SW 1271 (cell line): ENCODE measurements at places on chromosomes 2 and 18.

GRCh38 chr2:48203668-48204067, 297.4 kb upstream of the FBXO11 start:
- no peak for DNase-seq

GRCh38 chr2:223846515-223846914, 9.1 kb upstream of the AP1S3 start:
- no peak for DNase-seq

GRCh38 chr2:3461801-3462492, 57.4 kb downstream of the ADI1 start:
- DNase-seq = no peak

- DNase-seq = no peak
Observed at GRCh38 chr2:54233832-54234649, 22.0 kb downstream of the TSPYL6 start.

GRCh38 chr18:8276406-8276805, 332.8 kb upstream of the RAB12 start:
- no peak for DNase-seq

GRCh38 chr2:86226636-86227520, 27.6 kb downstream of the MRPL35 start:
- no peak for DNase-seq

DNA sequence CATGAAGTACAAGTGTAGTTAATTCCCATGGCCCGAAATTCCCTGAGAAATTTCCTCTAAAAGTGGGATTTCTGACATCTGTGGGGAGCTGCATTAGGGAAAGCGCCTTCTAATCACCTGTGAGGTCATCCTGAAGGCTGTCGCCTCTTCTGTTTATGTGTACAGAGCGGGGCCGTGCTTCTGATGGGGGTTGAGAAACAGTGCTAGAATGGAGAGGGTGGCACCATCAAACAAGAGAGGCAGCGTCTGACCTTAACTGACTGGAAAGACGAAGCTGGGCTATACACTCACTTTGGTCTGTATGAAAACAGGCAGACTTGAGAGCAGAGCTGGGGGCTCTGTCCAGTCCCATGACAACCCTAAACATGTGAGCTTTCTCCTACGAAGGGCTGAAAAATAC, 44.2 kb upstream of the DNMT3A start:
- no peak for DNase-seq

DNA sequence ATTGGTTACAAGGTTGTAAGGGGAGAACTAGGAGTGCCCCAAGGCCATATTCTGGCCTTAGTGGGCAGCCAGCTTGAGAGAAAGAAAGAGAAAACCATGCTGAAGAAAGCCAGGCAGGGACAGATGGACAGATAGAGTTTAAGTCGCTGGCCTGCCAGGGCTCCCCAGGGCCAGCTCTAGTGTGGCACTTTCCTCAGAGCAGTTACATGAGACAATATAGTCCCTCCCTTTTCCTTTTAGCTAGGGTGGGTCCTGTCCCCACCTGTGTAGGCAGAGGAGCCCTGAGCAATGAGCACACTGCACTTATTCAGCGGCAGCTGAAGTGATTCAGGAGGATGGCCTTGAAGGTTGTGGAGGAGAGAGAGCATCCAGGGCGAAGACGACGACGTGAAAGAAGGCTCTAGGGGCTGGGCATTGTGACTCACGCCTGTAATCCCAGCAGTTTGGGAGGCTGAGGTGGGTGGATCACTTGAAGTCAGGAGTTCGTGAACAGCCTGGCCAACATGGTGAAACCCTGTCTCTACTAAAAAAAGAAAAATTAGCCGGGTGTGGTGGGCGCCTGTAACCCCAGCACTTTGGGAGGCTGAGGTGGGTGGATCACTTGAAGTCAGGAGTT, 152.0 kb upstream of the SLC1A4 start:
- DNase-seq = no peak

DNA sequence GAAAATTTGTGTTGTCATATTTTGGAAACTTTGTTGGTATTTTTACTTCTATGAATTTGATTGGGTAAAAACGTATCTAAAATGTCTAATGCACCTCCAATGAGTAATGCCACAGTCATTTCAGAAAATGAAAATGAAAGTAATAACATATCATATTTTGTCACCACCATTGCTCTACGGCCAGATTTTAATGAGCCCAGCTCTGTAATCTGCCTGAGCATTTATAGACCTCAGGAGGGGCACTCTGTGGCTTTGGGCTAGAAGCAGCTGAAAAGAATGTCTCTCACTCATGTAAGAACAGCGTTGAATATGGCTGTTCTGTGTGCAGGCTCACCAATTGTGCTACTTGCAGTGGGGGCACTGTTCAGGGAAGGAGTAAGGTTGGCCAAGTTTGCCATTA, 32.7 kb upstream of the ABCA12 start:
- DNase-seq = no peak

GRCh38 chr2:40242315-40242714, 209.6 kb downstream of the SLC8A1 start:
- DNase-seq = no peak

DNA sequence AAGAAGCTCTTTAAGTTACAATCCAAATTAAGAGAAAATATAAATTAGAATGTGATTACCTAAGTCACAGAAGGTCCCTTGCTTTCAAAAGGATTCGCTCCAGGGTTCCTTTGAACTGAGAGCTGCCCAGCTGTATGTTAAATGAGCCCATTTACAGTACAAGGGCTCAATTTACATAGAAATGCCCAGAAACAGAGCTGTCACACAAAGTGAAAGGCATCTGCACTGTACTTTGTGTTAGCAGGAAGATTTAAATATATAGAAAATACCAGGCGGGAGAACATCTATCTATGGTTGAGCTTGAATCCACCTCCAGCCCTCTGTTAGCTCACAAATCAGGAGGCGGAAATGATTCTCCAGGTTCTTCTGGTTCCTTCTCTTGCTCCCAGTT, 272.9 kb downstream of the PAX3 start:
- DNase-seq = no peak

- DNase-seq = no peak
Observed at GRCh38 chr2:66673286-66673685, 238.4 kb downstream of the MEIS1 start.

DNA sequence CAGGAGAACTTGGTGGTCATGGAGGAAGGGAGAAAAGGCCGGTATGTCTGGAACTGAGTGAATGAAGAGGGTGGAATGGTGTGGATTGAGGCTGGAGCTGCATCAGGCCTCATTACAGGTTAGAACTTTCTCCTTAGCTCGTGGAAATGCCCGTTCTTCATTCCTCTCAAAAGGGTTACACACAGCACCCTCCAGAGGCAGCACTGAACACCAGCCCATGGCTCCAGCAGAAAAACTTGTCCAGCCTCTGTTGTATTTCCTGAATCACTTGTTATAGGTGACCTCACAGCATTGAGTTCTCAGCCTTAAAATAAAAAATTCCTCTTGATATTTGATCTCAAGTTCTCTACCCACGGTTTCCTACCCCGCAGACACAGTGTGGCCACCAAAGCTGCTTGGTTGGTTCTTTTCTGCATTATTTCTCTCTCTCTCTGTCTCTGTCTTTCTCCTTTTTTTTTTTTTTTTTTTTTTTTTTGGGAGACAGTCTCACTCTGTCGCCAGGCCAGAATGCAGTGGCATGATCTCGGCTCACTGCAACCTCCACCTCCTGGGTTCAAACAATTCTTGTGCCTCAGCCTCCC, 89.6 kb downstream of the ITGB1BP1 start:
- peak; percentile 50 for DNase-seq

DNA sequence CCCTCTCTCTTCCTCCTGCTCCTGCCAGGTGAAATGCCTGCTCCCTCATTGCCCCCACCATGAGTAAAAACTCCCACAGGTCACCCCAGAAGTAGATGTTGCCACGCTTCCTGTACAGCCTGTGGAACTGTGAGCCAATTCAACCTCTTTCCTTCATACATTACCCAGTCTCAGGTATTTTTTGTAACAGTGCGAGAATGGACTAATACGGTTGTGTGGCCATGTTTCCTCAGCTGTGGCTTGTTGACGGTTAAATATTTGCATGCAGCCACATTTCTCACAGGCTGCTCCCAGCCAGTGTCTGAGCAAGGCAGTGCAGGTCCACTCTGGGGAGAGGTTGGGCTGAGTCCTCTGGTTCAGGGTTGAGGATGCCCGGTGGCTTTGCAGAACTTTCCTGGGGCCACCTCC, 27.8 kb upstream of the COPS8 start:
- DNase-seq = no peak

DNA sequence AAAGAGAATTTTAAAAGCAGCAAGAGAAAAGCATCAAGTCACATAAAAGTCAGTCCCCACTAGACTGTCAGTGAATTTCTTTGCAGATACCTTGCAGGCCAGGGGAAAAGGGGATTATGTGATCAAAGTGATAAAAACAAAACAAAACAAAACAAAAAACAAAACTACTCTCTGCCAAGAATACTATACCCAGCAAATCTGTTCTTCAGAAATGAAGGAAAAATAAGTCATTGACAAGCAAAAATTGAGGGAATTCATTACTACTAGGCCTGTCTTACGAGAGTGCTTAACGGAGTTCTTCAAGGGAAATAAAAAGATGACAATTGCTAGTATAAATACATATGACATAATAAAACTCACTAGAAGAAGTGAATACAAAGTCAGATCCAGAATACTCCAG, 245.5 kb upstream of the CHST9 start:
- DNase-seq = no peak

DNA sequence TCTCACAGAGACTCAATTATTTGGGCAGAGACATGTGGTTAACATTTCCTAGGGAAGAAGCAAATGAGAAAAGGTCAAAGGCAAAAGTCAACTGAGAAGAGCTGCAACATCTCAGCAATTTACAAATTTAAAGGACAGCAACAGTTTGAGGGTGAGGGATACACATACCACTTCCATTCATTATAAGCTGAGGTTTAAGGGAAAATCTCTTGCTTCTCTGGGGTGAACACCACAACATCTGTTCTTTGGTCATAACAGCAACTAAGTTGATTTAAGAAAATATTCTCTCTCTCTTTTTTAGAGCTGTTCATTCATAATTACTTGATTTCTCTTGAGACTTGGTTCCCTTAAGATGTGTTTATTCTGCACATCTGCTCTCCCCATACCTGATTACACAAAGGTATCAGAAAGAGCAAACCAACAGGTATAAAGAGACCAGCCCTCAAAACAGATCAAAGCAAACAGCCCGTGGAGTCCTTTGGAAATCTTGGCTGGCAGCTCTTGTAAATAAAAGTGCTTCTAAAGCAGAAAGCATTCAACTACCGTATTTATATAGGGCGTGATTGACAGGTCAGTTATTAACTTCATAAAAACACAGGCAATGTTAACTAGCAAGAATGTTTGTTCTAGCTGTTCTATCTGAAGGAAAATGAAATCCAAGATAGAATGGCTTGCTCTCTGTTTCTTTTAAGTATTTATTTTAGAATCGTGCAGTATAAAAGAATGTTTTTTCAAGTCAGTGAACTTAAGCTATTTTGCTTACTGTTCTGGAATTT, 132.8 kb downstream of the THADA start:
- no peak for DNase-seq

GRCh38 chr2:118249531-118249930, 161.3 kb downstream of the INSIG2 start:
- DNase-seq = peak; percentile 12

- no peak for DNase-seq
Observed at GRCh38 chr2:181954538-181954883, 31.1 kb upstream of the PPP1R1C start.

GRCh38 chr18:23012249-23012648, 79.1 kb downstream of the RBBP8 start:
- no peak for DNase-seq

- no peak for DNase-seq
Observed at GRCh38 chr2:118012778-118013177, 1.1 kb downstream of the CCDC93 start.

DNA sequence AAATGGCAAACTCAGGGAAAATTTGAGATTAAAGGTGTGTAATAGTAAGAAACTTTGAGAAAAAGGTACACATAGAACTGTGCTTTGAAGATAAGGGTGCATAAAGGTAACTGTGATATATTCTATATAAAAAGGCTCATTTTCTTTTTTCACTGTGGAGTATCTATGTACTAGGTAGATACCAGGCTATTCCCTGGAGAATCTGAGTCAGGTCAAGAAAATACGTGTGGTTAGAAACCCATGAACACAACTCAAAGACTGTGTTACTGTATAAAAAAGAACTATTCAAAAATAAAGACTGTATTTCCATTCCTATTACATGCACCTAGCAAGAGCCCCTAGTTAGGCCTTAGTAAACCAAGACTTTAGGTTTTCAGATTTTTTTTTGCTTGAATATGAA, 100.1 kb upstream of the GRB14 start:
- no peak for DNase-seq

- DNase-seq = no peak
Observed at GRCh38 chr2:42951263-42951938, 159.0 kb upstream of the HAAO start.

GRCh38 chr2:181224866-181225265, 232.3 kb upstream of the ITGA4 start:
- no peak for DNase-seq

DNA sequence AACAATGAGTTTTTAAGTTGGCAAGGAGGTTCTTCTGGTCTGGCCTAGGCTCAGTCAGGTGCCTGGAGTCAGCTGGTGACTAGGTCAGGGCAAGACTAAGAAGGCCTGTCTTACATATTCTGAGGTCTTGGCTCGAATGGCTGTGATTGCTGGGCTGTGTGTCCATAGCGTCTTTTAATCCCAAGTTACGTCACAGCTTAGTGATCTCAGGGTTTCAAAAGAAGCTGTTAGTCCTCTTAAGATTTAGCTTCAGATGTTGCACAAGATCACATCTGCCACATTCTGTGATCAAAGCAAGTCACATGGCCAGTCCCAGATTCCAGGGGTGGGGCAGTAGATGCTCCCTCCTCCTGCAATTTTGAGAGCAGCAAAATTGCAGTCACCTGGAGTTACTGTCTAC, 61.3 kb downstream of the PKP4 start:
- DNase-seq = no peak

DNA sequence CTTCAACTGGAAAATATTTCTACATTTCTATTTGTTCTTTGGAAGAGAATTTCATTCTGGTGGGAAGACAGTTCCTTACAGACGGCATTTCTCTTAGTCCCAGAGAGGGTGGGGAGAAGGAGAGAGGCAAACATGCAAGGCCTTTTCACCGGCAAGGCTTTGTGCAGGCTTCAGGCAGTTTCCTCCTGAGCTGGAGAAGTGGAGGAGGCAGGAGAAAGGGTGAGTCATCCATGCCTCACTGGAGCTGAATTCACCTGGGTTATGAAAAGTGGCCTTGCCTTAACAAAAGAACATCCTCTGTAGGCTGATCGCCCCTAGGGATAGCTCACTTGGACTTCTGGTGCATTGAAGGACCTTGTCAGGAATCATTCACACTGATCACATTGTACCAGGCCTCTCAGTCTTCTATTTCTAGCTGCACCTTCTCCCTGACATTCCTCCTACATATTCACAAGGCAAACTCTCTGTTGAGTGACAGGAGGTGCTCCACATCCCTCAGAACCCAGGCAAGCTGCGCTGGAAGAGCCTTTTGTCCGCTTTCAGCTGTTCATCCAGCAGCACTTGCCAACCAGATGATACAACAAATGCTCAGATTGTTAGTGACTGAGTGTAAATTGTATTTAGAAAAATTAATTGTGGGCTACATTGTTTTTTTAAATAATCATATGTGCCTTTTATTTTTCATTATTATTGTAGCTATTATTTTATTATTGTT, 796.1 kb downstream of the DCDC2C start:
- no peak for DNase-seq
